Spleen (tissue), 13 donors: ENCODE measurements at places on chromosomes 16 and 17. TPM values are rescaled to one million over a fixed set of nuclear protein-coding genes. Genes with fewer than 3 reads are reported as not detected.

GRCh38 chr16:88623858-88624257 is 14.5 kb upstream of the IL17C start:
- DNase-seq, result no peak

DNA sequence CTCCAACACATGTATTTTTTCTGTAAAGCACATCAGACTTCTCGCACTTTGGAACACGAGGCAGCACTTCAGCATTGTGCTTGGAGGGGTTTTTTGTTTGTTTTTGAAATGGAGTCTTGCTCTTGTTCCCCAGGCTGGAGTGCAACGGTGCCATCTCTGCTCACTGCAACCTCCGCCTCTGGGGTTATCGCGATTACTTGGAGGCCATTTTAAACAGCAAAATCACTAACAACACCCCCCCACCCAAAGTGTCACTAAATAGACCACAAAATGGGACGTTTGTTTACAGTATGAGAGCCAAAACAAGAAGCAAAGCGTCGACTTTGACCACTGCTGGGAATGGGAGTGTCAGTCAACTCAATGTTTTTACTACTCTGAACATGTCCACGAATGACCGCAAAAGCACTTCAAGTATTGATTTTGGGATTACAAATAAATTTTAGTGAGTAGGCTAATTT is 9.0 kb upstream of the C16orf87 start:
- no peak for DNase-seq

DNA sequence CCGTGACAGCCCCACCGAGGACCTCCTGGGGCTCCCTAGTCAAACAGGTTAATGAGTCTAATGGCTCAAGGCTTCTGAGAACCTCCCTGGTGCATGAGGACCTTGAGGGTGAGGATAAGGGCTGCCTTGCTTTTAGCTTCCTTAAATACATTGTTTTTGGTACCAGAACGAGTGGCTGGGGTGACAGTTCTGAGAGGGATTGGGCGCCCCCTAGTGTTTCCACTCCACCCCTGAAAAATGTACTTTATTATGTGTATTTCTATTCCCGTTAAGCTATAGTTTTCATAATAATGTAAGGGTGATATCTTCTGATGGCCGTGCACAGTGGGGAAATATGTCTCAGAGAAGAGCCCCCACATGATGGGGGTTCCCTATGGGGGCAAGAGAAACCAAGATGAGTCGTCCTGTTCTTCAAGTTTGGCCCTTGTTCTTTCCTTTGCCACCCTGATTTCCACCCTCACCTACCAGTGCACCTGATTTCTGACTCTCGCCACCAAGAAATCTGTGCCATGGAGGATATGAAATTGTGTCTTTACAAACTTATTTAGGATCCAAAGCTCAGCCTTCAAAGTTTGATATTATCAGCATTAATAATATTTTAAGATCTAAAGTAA is 14.5 kb upstream of the VWA3A start:
- DNase-seq, result peak; percentile 81

DNA sequence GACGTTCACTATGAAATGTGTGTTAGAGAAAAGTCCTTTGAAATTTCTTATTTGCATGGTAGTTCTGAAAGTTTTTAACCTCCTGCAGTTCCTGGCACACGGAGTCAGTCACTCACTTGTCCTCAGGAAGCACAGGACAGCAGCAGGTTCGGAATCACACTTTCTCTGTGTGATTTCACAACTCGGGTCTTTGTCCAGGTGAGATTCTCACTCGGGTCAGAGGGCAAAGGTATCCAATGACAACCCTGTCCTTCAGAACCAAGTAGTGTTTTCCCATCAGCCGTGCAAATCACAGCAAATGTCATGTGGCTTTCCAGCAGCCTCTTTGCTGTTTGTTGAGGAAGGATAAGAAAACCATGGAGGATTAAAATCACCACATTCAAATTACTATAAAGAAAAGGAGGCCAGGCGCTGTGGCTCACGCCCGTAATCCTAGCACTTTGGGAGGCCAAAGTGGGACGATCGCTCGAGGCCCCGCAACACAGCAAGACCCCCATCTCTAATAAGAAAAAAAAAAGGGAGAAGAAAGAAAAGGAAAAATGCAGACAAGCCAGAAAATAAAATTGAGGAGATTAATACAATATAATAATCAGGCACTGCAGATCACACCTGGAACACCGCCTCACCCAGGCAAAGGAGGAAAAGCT is 22.0 kb downstream of the ADCY9 start:
- DNase-seq, result peak; percentile 11

- DNase-seq, result no peak
These were observed 41.9 kb upstream of the KDM8 start for GRCh38 chr16:27161398-27161797.

- DNase-seq, result no peak
These were observed 22.2 kb downstream of the SOST start for GRCh38 chr17:43736389-43736788.

- no peak for DNase-seq
These were observed 13.3 kb upstream of the CAVIN1 start for GRCh38 chr17:42436391-42436790.

DNA sequence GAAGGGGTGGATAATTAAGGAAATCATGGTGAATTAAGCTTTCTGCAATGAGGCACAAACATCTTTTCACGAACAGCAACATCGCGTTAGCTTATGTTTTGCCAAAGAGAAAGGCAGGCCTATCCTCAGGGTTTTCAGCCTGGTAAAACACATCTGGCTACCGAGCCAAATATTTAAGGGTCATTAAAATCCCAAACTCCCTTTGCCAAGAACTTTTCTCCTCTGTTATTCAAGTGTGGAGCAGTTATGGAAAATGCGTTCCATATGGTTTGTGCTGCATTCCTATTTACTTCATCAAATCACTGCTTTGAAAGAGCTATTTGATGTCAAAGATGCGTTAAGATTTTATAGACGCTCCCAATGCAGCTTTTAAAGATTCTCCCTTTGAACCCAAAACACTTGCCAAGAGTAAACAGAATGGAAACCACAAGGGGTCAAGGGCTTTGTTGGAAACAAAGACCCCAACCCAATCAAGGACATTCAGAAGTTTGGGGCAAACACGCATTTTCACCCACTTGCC is 308.3 kb upstream of the CDH5 start:
- DNase-seq, result no peak

The ITGAX gene
- 330 TPM for total RNA-seq

The TAC4 gene
- total RNA-seq, result not detected
